Activated CD4-positive, alpha-beta memory T cell treated with anti-CD3 and anti-CD28 coated beads for 36 hours (primary cell): ENCODE measurements at places on chromosomes 7 and 10. TPM values are rescaled to one million over a fixed set of nuclear protein-coding genes. Genes with fewer than 3 reads are reported as not detected.

DNA sequence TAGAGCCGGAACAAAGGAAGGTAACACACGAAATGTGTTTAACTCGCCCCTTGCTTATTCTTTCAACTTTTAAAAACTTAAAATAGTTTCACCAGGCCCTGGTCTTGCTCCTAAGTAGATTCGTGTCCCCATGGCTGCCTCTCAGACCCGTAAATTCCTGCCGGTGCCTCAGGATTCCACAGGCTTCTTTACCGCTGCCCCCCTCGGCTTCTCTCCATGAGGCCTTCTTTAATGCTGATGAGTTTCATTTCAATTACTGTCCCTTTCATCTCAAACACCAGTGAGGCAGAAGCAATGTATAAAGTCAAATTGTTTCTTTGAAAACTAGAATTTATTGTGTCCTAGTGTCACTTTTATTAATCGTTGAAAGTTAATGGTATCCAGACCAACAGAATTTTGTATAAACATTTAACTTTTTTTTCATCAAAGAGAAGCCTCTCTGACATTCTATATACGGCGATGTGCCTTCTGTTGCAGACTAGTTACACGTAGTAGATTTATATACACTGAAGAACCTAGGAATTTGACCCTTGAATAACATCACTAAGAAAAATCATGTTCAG, 225.2 kb downstream of the C7orf25 start:
- H3K27ac ChIP-seq: no peak overlapping the region
- H3K4me3 ChIP-seq: no peak overlapping the region
- DNase-seq: no peak
- H3K4me1 ChIP-seq: no peaks in the 10 kb centered on the region

DNA sequence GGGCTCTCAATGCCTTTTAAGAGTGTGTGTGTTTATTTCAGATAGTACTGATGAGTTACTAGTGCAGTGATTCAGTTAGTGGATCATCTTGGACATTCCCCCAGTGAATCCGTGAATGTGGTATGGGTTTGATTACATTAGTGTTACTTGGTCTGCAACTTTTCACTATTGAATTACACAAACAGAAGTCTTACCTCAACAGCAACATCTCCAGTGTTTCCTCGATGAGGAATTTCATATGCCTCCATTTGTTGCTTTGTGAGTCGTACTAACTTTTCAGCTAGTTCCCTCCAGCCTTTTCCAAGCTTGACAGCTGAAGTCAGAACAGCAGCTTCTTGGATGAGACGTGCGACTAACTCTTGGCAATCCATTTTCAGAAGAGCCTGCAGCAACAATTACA, 63.2 kb downstream of the MACC1 start:
- H3K4me1 ChIP-seq: no peaks in the 10 kb centered on the region
- no peak for DNase-seq
- no peak overlapping the region for H3K27ac ChIP-seq
- no peaks in the 10 kb centered on the region for H3K36me3 ChIP-seq
- no peak overlapping the region for H3K4me3 ChIP-seq

DNA sequence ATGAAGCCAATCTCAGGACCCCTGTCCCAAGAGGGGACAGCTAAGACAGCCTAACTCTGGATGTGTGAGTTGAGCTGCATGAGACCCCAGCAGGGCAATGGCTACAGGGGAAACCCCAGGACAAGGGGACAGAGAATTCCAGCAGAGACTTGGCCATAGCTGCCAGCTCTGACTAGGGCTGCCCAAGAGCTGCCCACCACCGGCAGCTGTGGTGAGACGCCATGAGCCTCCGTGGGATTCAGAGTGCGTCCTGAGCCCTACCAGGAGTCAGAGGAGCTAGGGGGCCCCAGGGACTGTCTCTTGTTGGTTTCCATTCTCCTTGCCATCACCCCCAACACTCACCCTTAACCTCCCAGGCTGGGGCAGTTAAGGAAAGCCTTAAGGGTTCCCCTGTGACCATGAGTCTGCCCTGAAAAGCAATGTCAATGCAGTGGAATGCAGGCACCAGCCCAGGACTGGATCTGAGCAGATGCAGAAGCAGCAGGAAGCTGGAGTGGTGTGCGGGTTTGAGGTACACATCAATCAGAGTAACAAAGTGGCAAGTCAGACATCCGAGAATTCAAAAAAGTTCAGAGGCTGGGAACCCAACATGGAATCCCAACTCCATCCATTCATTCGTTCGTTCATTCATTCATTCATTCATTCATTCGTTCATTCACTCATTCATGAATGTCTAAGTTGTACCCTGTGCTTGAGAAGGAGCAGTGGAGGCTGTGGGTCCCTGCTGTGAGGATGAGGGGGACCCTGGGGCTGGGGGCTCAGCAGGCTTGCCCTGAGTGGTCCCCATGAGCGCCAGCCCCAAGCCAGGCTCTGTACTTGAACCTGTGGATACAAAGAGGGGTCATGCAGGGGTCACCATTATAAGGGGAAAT, 52.9 kb downstream of the C10orf120 start:
- no peaks in the 10 kb centered on the region for H3K4me1 ChIP-seq
- no peak overlapping the region for H3K27ac ChIP-seq
- no peak for DNase-seq

DNA sequence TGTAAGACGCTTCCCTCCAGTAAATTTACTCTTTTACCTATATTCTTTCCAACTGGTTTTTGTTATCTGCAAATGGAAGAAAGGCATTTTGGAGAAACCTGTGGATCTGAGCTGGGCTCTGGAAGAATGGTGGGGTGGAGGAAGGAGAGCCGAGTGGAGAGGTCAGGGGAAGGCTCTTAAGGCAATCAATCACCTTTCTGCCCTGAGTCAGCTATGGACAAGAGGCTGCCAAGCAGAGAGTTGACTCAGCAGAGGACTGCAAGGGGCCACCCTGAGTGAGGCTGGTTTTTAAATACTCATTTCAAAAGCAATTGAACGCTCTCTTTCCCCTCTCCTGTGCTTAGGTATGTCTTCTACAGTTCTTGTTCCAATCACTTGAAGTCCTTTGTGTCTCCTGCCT, 81.8 kb downstream of the SPAG6 start:
- no peak overlapping the region for H3K27ac ChIP-seq
- H3K36me3 ChIP-seq: no peaks in the 10 kb centered on the region
- peaks cover 14% of the 10 kb centered on the region for H3K27me3 ChIP-seq
- DNase-seq: peak; percentile 21
- peaks cover 2% of the 10 kb centered on the region for H3K4me1 ChIP-seq
- no peak overlapping the region for H3K4me3 ChIP-seq

DNA sequence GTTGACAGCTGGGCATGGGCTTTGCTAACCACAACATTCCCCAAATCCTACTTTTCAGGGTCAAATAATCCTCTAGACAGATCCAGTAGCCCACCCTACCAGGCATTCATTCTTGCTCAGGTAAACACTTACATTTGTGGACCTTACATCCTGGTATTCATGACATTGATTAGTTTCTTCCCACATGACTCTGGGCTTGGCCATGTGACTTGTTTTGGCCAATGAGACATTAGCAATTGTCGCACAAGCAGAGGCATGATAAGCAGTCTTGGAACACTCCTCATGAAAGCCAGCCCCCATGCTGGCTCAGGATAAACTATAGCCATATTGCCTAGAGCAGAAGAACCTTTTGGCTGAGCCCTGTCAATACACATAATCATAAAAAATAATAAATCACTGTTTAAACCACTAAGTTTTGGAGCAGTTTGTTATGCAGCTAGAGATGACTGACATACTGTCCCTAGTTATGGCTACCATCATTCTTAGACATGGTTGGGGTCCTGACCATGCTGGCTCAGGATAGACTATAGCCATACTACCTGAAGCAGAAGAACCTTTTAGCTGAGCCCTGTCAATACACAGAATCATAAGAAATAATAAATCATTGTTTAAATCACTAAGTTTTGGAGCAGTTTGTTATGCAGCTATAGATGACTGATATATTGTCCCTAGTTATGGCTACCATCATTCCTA, 6.3 kb upstream of the COL13A1 start:
- H3K4me3 ChIP-seq: no peak overlapping the region
- no peaks in the 10 kb centered on the region for H3K4me1 ChIP-seq
- peaks cover 25% of the 10 kb centered on the region for H3K27me3 ChIP-seq
- no peak for DNase-seq

DNA sequence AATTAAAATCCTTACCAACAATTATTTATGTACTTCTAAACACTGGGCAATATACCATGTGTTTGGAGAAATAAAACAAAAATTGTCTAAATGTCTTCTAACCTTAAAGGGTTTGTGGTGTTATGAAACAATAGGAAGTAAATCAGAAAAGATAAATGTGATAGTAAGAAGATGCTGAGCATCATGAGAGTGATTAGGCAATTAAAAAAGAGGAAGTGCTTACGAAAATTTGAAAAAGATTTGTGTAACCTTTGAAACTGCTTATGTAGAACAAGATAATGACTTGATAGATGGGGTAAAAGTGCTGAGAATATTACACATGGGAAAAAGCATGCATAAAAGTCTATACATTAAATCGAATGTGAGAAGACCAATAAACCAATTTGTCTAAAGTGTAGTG, 573.4 kb upstream of the CNTNAP2 start:
- no peak for DNase-seq
- H3K27me3 ChIP-seq: no peaks in the 10 kb centered on the region
- no peak overlapping the region for H3K4me3 ChIP-seq
- no peaks in the 10 kb centered on the region for H3K36me3 ChIP-seq

DNA sequence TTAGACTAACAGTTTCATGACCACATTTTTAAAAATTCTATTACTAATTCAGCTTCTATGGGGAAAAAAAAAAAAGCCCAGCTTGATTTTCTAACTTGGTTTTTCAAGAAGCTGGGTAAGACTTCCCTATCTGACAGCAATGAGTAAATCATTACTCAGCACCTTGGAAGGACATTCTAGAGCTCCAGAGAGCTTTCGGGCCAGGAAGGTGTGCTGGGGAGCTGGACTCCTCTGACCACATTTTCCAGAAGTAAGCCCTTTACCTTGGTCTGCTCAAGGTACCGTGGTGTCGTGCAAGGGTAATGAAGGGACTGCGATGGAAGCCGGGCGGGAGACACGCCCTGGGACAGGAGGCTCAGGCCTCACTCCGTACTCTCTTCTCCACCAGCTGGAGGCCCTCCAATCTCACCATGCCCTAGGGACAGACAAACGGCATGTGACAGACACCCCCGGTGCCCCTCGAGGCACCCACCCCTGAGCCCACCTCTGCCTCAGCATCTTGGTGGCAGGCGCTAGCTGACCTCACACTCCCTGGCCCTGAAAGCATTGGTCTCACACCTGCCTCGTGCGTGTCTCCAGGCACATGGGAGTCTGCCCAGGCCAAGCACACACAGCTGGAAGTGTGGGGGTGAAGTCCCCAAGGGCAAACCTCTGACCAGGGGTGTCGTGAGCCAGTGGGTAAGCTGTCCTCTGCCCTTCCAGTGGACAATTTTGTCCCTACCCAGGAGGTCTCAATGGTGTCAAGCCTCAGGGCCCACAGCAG, 152.1 kb downstream of the OAT start:
- H3K4me1 ChIP-seq: no peaks in the 10 kb centered on the region
- no peak overlapping the region for H3K4me3 ChIP-seq
- no peaks in the 10 kb centered on the region for H3K36me3 ChIP-seq
- H3K27ac ChIP-seq: no peak overlapping the region

- peaks cover 16% of the 10 kb centered on the region for H3K4me1 ChIP-seq
- no peak overlapping the region for H3K27ac ChIP-seq
- no peak for DNase-seq
- H3K4me3 ChIP-seq: no peak overlapping the region
- peaks cover 3% of the 10 kb centered on the region for H3K36me3 ChIP-seq
These were observed 65.9 kb downstream of the BBS9 start for GRCh38 chr7:33195264-33195663.

- no peak for DNase-seq
- no peaks in the 10 kb centered on the region for H3K4me1 ChIP-seq
- H3K36me3 ChIP-seq: peaks cover 24% of the 10 kb centered on the region
- no peak overlapping the region for H3K4me3 ChIP-seq
- no peak overlapping the region for H3K27ac ChIP-seq
These were observed 32.7 kb downstream of the SEM1 start for GRCh38 chr7:96676919-96677318.

- no peak overlapping the region for H3K4me3 ChIP-seq
- H3K27ac ChIP-seq: no peak overlapping the region
- no peak for DNase-seq
- no peaks in the 10 kb centered on the region for H3K4me1 ChIP-seq
These were observed 135.9 kb upstream of the MBL2 start for GRCh38 chr10:52908478-52908877.

DNA sequence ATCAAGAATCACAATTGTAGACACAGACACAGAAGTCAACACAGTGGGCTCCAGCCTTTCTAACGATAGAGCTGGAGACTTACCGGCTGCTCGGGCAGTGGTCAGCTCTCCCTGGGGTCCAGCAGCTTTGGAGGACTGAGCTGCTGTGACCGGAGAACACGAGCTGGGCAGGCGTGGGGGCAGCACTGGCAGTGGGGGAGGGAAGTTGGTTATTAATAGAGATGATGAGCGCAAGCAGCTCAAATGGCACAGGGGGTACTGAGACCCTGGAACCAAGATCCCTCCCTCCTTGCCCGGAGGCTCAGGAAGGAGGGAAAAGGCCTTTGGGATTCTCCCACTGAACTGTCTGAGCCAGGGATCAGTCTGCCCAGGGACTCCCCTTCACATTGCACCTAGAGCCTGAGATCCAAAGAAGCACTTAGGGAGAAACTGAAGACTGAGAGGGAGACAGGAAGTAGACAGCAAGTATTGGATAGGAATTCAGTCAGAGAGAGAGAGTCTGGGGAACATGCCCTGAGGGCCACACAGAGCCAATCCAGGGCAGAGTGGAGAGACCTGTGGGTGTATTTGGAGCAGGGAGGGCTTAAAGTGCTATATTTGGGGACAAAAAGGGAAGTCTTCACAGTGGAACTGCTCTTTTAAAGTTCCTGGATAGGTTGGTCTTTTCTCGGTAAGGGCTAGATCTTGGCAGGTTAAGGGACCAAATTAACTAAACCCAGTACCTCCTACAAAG, at the start of gene MYOZ1:
TSS of gene MYOZ1 (minus strand) at position 147 of the 733 bp plus-strand sequence. CDS start 1,457 bp downstream, outside the sequence.
- no peaks in the 10 kb centered on the region for H3K27me3 ChIP-seq
- H3K27ac ChIP-seq: no peak within 1 kb of the TSS
- H3K36me3 ChIP-seq: no peaks in the 10 kb centered on the region

- H3K36me3 ChIP-seq: no peaks in the 10 kb centered on the region
- H3K27me3 ChIP-seq: peaks cover 5% of the 10 kb centered on the region
- no peaks in the 10 kb centered on the region for H3K4me1 ChIP-seq
These were observed 234.7 kb downstream of the SKAP2 start for GRCh38 chr7:26629696-26630095.

- no peaks in the 10 kb centered on the region for H3K27me3 ChIP-seq
- no peaks in the 10 kb centered on the region for H3K4me1 ChIP-seq
- no peak overlapping the region for H3K27ac ChIP-seq
- H3K36me3 ChIP-seq: no peaks in the 10 kb centered on the region
These were observed 13.5 kb downstream of the GCC1 start for GRCh38 chr7:127571741-127572505.

DNA sequence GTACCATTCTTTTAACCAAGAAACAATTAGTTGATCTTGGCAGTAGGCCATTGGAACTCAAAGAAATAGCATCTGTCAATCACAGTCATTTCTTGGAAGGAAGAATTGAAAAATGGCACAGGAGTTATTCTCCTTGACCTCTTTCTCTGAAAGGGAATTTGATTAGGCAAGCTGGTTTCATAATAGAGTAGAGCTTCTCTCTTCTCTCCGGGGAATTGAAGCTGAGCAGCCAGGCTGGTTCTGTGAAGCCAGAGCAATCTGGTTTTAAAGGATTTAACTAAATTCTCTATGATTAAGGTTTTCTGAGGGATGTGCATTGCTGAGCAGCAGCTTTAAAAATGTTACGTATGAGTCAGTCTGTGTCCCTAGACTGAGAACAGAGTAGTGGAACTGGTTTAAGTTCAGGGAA, 70.2 kb downstream of the AHCYL2 start:
- no peak overlapping the region for H3K4me3 ChIP-seq

GRCh38 chr7:23593706-23594105, 3.5 kb upstream of the CCDC126 start:
- H3K4me1 ChIP-seq: peaks cover 46% of the 10 kb centered on the region
- no peaks in the 10 kb centered on the region for H3K36me3 ChIP-seq
- H3K4me3 ChIP-seq: no peak overlapping the region

The IFIT1B gene
- total RNA-seq: not detected

The HNRNPA2B1 gene
- total RNA-seq: 929 TPM

The METTL27 gene
- 2.3 TPM for total RNA-seq

The ABCB4 gene
- not detected for total RNA-seq
